Mammary epithelial cell (primary cell): ENCODE measurements at places on chromosomes 2 and 18. TPM values are rescaled to one million over a fixed set of nuclear protein-coding genes. Genes with fewer than 3 reads are reported as not detected.

Gene PDE11A
- total RNA-seq = 0.19 TPM in 1 of 2 replicates, not detected in the other

DNA sequence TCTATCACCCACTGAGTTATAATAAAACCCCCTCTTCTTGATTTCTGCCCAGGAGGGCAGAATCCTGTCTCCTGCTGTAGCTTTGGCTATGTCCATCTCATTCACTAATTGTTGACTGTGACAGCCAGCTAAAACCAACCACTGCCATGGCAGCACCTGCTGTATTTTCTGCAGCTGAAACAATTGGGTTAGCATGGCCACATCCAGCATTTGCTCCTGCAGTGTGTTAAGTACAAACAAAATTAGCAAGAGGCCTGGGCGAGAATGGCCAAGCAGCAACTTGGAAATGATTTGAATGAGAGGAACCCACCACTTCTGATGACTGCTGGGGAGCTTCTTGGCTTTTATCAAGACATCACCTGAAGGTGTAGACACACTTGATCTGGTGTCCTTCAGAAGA lies 89.4 kb upstream of the LRRTM1 start:
- DNase-seq = no peak

GRCh38 chr18:57819671-57820460 lies 16.8 kb upstream of the ATP8B1 start:
- DNase-seq = peak; percentile 87

DNA sequence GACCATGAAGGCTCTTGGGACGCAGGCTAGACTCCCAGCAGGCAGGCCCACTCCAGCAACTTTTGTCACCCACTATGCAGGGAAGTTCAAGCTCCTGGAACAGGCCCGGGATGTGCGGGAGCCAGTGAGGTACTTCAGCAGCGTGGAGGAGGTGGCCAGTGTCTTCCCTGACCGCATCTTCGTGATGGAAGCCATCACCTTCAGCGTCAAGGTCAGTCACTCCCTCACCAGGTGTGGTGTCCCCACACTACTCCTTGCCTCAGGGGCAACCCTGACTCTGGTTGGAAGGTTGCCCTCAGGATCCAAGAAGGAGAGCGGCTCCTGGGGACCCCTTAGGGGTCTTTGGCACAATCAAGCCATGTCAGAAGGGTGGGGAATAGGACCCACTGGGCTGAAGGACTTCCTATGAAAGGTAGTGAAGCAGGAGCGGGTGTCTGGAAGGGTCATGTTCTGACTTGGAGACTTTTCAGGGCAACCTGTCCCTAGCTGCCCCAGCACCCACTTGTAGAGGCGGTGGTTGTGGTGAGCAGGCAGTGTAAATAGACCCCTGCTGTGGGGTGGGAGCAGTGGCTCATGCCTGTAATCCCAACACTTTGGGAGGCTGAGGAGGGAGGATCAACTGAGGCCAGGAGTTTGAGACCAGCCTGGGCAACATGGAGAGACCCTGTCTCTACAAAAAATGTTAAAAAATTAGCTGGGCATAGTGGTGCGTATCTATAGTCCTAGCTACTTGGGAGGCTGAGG lies 10.2 kb downstream of the GAREM2 start:
- no peak for DNase-seq

DNA sequence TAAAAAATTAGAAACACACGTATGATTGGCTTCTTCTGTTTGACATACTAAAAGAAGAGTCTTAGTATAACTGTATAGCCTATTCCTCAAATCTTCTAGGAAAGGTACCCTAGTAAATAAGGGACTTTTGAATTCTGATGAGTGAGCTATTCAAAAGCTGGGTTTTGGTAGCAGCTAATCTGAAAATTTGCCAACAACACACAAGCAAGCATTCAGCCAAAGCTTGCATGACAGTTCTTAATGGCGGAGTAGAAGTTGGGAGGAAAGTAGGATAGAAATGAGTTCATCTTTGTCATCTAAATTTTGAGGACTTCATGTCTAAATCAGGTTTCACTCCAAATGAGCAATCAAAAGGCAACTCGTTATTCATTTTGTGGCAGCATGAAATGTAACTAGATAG lies 813.0 kb downstream of the MBD2 start:
- DNase-seq = no peak

Gene FOXI3
- 1.5 TPM for total RNA-seq

DNA sequence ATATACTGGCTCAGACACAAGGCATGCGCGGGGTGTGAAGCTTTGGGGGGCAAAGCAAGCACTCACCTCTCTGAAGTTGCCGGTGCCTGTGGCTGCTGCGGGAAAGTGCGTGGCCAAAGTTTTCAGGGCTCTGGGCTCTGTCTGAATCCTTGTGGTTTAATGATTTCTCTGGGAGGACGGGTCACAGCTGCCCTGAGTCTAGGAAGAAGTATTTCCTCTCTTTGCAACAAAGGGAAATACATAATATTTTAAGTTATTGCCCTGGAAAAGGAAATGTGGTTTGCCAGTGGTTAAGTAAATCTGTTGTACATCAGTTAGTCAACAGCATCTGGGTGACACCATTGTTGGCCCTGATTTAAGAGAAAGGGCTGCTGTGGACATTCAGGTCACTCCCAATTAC lies 56.7 kb upstream of the ZDBF2 start:
- no peak for DNase-seq

DNA sequence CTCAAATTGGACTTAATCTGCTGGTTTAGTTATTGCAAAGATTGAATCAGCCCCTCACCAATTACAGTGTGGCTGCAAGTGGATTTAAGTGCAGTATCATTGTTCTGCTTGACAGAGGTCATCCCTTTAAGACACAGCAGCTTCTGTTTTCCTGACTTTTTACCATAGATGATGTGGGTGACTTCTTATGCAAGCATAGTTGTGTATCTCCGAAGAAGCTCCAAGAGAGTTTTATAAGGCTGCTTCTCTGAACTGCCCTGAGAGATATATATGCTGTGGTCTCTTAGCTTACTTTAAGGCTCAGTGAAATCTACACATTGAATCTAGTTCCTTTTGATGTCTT lies 3.5 kb downstream of the TRIB2 start:
- no peak for DNase-seq

GRCh38 chr2:239323447-239323846 lies 77.4 kb downstream of the HDAC4 start:
- no peak for DNase-seq

GRCh38 chr2:187768995-187769394 lies 214.8 kb upstream of the TFPI start:
- DNase-seq = no peak

DNA sequence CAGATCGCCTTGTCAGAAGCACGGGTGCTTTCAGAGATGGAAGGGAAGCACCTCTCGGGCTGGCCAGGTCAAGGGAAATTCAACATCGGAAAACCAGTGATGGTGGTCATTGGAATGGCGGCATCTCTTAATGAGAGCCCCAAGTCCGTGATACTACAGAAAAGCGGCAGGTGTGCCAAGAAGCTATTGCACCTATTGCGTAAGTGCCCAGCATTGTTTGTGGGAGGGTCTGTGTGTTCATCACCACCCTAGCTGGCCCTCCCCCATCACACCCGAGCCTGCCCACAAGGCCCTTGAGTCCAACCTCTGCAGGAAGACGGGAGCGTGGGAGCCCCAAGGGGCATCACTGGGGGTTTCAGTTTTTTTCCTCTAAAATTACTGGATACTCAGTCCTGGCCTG lies 100.7 kb downstream of the DGKD start:
- no peak for DNase-seq

DNA sequence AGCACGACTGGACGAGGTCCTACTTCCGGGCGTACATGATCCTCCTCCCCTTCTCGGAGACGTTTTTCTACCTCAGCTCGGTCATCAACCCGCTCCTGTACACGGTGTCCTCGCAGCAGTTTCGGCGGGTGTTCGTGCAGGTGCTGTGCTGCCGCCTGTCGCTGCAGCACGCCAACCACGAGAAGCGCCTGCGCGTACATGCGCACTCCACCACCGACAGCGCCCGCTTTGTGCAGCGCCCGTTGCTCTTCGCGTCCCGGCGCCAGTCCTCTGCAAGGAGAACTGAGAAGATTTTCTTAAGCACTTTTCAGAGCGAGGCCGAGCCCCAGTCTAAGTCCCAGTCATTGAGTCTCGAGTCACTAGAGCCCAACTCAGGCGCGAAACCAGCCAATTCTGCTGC lies 24.8 kb downstream of the LYPD1 start:
- DNase-seq = no peak

DNA sequence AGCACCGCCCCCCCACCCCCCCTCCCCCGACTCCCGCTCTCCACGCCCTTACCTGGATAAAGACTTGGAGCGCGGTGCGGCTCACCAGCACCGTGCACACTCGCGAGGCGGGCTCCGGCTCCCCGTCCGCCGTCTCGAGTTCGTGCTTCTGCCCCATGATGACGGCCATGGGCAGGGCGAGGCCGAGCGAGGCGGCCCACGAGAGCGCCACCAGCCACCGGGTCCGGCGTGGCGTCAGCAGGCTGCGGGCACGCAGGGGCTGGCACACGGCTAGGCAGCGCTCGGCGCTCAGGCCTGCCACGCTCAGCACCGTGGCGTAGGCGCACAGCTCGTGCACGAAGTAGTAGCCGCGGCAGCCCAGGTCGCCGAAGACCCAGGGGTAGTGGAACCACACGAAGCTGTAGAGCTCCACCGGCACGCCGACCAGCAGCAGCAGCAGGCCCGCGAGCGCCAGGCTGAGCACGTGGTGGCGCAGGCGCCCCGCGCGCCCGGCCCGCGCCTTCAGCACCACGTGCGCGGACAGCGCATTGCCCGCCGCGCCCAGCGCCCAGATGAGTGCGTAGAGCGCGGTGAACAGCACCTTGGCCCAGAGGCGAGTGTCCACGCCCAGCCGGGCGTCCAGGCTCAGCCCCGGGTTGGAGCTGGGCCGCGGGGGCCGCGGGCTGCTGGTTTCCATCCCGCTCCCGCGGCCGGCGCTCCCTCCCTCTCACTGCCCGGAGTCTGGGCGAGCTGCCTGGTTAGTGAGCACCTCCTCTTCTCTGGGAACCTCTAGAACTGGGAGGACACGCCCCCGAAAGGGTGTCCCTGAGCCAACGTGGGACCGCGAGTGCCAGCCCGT lies at the start of gene NTSR2:
NTSR2 (minus strand) TSS at position 742 of the 838 bp plus-strand sequence; CDS start at position 676, 66 bp downstream.
- DNase-seq = peak; percentile 69

GRCh38 chr18:13400636-13401315 lies 182.2 kb downstream of the LDLRAD4 start:
- no peak for DNase-seq

Gene STK11IP
- total RNA-seq = 14.5 TPM

DNA sequence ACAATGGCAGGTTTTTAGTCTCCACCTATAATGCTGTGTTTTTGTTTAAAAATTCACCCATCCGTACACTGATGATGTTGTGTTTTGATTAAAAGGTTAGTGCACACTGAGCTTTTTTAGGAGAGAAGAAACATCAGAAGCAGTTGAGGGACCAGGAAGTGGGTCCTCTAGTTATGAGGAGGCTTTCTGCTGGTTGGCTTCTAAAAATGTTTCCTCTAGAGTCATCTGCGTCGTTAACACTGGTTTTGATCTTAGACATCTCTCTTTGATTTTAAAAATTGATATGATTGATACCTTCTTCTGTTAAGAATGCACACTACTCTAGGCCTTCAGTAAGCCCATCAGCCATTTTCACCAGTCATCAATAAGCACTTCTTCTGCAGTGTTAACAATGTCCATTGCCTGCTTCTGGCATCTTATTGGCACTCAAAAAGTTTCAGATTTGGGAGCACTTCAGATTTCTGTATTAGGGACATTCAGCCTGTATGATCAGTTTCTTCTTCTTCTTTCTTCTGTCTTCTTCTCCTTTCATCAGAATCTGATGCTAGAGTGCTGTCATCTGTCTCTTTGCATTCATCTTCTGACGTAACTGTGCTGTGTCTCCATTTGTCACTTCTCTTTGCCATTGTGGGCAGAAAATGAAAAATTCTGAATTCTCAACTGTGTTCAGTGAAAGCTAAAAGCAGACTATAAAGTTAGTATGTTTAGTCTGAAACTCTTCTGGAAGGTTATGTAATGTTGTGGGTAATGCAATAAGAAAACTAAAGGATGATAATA lies 56.3 kb downstream of the PHLPP1 start:
- no peak for DNase-seq

GRCh38 chr18:154151-154550 lies 4.2 kb upstream of the USP14 start:
- no peak for DNase-seq

Gene SERPINB4
- total RNA-seq = 0.35 TPM in 1 of 2 replicates, not detected in the other

GRCh38 chr2:201985728-201986462 lies 47.8 kb upstream of the FZD7 start:
- DNase-seq = peak; percentile 35

DNA sequence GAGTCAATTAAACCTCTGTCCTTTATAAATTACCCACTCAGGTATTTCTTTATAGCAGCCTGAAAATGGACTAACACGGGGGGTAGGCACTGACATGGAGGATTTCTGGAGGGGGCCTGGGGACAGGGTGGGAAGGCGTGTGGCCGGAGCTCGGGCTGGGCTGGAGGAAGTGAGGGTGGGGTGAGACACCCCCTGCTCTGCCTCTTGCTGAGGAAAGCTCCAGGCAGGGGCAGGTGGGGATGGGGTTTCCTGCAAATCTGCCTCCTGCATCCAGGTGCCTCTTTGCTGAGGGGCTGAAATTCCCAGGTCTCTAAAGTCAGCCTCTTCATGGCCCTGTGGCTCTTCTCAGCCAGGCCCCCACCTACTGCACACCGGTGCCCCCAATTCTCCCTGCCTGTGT lies 25.7 kb upstream of the OTOS start:
- DNase-seq = no peak

GRCh38 chr2:240410808-240411207 lies 24.7 kb upstream of the GPC1 start:
- no peak for DNase-seq

- DNase-seq = peak; percentile 63
Measured at GRCh38 chr2:216372761-216373291, 543 bp upstream of the MARCHF4 start.

- no peak for DNase-seq
Measured at GRCh38 chr2:95385570-95385984, 16.9 kb upstream of the FAHD2A start.
